Caki2 (cell line): ENCODE measurements at places on chromosomes 6 and 20.

- DNase-seq = no peak
These were observed 62.1 kb upstream of the APCDD1L start for GRCh38 chr20:58577139-58577806.

DNA sequence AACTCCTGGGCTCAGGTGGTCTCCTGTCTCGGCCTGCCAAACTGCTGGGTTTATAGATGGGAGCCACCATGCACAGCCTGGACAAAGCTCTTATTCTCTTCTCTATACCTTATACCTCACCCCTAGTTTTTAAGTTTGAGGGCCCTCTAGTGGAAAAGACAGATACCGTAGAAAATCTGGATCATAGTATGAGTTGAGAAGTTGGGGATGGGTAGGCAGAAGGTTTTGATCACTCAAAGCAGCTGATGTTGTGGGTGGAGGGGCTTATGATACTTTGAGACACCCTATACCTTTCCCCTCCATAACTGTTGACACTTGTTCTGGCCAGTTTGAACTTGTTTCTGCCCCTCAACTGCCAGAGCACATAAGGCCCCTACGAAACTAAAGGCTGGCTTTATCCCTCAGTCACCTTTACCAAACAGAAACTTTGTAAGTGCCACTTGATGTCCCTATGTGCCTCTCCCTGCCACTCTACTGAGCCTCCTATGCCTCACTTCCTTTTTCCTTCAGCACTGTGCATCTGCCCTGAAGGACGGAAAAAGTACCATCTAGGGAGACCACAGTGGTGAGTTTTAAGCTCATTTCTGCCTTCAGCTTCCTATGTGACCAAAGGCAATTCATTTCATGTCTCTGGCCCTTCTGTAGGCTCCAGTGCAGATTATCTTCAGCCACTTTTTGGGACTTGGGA is 28.6 kb downstream of the RALY start:
- peak; percentile 46 for DNase-seq

GRCh38 chr6:125787791-125788190 is 3.0 kb upstream of the NCOA7 start:
- no peak for DNase-seq

GRCh38 chr6:138428944-138429598 is 25.0 kb downstream of the HEBP2 start:
- peak; percentile 44 for DNase-seq

- DNase-seq = peak; percentile 10
These were observed 487.6 kb downstream of the TFAP2A start for GRCh38 chr6:9927275-9927674.

- DNase-seq = no peak
These were observed 55.6 kb upstream of the HLA-A start for GRCh38 chr6:29886701-29887100.

- DNase-seq = no peak
These were observed 509.4 kb downstream of the KIF16B start for GRCh38 chr20:16063881-16064280.

DNA sequence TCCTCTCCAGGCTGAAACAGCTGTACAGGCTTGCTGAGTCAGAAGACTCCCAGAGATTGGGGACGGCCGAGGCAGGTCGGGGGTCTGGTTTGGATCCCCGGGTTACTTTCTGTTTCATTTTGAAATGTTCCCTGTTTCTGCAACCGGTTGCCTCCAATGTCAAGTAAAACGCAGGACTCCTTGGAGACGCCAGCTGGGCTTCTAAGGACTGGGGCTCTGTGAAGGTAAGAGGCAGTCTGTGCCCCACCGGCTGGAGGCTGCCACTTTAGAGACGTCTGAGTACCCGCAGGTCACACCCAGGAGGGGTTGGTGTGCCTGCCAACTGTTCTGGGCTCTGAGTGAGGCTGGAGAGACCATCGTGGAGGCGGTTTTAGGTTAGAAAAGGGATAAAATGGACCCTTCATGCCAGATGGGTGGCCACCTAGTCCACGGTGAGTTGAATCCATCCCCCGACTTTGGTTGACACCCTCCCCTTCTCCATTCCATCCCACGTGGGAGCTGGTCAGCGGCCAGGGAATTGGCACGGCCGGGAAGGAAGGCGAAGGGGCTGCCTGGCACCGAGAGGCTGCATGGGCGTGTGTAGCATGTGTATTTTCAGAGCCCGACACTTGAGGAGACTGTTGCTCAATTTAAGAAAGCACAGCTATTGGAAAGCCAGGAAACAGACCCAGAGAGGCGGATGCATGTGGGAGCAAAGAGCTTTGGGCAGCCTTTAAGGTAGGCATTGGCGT is 240.9 kb downstream of the PHACTR1 start:
- DNase-seq = no peak

- no peak for DNase-seq
These were observed 737.1 kb downstream of the DHX35 start for GRCh38 chr20:39699166-39699725.

DNA sequence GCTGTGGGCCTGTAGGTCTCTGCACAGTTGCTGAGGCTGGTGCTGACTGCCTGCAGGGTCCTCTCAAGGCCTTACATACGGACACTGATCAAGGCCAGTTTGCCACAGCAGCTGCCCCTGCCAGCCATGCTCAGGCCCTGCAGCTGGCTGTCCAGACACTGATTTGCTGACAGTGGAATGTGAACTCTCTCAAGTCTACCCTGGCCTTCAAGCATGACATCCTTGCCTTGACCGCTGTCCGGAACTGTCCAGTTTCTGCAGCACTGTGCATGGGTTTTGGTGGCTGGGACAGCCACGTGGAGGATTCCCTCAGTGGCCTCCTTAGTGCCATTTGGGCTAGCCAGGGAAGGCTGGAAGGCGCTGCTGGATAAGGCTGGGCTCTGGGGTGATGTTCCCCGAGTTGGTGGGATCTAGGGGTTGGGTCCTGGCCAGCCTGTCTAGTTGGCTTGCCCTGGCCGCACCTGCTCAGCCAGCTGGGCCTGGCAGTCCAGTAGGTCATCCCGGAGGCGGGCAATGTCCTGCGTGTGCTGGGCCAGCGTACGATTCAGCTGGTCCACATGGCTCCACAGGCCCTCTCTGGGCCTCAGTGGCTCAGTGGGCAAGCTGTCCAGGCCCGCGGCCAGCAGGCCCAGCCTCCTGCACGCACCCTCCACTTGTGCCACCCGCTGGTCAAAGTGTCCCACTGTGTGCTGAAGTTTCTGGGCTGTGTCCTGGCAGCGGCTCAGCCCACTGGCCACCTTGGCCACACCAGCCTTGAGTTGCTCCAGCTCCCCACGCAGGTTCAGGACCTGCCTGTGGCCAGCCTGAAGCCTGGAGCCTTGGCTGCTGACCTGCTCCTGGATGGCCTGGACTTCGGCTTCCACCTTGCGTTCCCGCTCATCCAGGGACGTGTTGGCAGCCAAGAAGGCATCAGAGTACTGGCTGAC is 5.5 kb downstream of the EMILIN3 start:
- DNase-seq = no peak

DNA sequence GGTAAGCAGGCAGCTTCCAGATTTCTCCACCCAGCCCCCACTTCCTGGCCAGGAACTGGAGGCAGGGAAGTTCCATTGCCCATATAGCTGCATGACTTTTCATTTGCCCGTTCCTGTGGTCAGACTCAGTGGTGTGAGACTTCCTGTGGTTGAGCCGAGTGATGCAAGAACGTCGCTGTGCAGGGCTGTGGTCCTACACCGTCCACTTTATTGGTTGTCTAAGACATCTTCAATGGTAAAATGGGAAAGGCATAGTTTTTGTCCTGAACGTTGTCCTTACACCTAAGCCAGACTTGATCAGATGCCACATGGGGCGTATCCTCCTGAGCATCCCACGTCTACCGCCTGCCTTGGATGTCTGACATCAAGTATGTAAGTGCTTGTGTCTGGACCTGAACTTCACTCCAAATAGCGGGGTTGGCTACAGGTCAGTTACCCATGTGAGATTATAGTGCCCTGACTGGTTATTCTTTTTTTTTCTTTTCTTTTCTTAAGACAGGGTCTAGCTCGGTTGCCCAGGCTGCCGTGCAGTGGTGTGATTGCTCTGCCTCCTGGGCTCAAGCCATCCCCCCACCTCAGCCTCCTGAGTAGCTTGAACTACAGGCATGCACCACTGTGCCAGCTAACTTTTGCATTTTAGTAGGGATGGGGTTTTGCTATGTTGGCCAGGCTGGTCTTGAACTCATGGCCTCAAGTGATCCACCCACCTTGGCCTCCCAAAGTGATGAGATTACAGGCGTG is 25.9 kb upstream of the GTSF1L start:
- peak; percentile 28 for DNase-seq

DNA sequence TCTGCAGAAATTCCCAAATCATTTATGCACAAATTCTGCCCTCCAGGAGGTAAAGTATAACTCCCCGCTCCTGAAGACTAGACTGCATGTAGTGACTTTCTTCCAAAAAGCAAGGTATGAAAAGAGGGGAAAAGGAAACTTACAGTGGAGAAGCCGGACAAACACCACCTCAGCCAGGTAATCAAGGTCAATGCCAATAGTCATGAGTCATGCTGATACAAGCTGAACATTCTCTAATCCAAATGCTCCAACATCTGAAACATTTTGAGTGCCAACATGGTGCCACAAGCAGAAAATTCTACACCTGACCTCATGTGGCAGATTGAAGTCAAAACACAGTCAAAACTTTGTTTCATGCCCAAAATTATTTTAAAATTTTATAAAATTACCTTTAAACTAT is 165.6 kb downstream of the FOXA2 start:
- no peak for DNase-seq

DNA sequence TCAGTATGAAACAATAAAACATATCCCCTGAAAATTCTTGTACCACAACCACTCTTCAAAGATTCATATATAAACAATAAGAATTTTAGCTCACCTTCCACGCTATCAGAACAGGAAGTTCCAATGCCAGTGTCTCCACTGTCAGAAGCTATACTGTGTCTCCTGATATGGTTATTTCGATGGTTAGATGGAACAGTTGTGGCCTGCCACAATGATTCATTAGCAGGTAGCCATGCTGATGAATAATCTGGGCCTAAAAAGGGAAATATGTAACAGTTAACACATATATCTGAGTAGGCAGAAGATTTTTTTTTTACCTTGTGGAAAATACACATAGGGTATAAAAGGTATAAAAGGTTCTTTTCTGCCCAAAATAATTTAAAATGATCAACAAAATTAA is 19.0 kb downstream of the CEP85L start:
- DNase-seq = no peak

DNA sequence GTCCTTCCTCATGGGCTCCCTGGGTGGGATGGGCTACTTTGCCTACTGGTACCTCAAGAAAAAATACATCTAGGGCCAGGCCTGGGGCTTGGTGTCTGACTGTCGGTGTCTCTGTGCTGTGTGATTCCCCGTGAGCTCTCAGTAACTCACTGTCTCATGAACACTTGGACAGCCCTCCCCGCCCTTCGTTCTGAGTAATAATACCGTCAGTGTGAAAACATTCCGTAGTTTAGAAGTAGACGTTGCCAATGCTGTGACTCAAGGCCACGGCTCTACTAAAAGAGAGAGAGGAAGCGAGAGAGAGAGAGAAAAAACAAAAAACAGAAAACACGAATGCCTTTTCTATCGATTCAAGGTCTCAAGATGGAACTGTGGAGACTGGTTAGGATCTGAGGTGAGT is 31.8 kb downstream of the FITM2 start:
- DNase-seq = peak; percentile 86

GRCh38 chr6:89008001-89008814 is 44.8 kb upstream of the RNGTT start:
- no peak for DNase-seq

GRCh38 chr6:139751179-139751578 is 376.7 kb upstream of the CITED2 start:
- DNase-seq = no peak

GRCh38 chr6:137191236-137191635 is 17.8 kb upstream of the IL22RA2 start:
- DNase-seq = no peak

DNA sequence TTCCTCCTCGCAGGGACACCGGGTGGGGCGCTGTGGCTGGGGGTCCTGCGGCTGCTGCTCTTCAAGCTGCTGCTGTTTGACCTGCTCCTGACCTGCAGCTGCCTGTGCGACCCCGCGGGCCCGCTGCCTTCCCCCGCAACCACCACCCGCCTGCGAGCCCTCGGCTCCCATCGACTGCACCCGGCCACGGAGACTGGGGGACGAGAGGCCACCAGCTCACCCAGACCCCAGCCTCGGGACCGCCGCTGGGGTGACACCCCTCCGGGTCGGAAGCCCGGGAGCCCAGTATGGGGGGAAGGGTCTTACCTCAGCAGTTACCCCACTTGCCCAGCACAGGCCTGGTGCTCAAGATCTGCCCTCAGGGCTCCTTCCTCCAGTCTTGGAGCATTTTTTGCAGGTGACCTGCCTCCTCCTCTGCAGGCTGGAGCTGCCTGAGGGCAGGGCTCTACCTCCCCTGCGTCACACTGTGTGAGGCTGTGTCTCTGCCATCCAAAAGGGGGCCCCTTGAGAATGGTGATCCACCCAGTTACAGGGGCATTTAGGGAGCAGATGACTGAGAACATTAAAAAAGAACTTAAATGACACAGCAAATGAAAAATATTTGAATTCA is 3.9 kb upstream of the CNPY3 start:
- DNase-seq = no peak

DNA sequence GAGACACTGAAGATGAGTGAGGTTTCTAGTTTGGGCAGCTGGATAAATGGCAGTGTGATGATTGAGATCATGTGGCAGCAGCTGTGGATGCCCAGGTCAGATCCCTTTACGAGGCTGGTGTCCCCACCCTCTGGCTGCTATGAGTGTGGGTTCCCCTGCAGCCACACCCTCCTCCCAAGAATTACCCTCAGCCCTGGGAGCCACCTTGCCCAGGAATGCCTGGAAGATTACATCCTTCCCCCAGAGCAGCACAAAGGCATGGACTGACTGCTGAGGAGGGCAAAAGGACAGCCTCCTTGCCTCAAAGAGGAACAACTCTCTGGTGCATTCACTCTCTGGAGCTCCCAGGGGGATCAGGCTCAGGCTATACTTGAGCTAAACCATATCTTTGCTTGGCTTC is 15.0 kb upstream of the PKHD1 start:
- no peak for DNase-seq

DNA sequence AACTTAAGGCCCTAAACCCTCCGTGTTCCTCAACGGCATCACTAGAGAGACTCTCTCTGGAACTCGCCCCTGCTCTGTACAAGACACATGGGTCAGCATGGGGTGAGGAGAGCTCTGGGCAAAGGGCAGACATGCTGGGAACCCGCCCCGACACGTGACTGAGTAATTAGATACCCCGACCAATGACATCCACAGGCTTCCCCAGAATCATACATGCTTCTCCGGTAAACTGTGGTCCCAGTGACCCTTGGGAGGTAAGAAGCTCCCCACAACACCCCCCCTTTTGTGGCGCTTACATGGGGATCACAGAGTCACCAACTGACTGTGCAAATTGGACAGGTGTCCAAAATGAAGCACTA is 31.7 kb upstream of the RPS6KA2 start:
- DNase-seq = no peak

DNA sequence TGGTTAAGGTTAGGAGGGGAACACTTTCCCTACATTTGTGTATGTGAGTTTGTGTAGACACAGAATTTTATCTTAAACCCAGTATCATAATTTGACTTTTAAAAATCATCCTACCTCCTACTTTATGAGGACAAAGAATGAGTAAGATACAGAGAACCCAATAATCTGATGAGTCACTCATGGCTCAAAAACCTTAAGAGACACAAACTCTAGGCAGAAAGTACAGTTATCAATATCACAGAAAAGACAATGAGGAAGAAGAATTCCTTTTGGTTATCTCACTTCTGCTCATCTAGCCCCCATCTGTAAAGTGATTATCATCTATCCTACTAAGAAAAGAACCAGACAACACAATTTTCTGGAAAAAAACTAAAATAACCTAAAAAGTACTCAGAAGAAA is 87.7 kb downstream of the EPB41L2 start:
- DNase-seq = no peak
